Common myeloid progenitor, CD34-positive (primary cell): ENCODE measurements at places on chromosomes 5 and 9.

GRCh38 chr5:60604771-60605170 lies 95.2 kb downstream of the DEPDC1B start:
- no peak for DNase-seq

GRCh38 chr5:115838885-115839518 lies 2.4 kb downstream of the ATG12 start:
- peak; percentile 75 for DNase-seq

GRCh38 chr5:154400678-154401077 lies 45.1 kb upstream of the SAP30L start:
- DNase-seq = no peak

- DNase-seq = no peak
These were observed 1.5 kb upstream of the NEUROG1 start for GRCh38 chr5:135537271-135537670.

DNA sequence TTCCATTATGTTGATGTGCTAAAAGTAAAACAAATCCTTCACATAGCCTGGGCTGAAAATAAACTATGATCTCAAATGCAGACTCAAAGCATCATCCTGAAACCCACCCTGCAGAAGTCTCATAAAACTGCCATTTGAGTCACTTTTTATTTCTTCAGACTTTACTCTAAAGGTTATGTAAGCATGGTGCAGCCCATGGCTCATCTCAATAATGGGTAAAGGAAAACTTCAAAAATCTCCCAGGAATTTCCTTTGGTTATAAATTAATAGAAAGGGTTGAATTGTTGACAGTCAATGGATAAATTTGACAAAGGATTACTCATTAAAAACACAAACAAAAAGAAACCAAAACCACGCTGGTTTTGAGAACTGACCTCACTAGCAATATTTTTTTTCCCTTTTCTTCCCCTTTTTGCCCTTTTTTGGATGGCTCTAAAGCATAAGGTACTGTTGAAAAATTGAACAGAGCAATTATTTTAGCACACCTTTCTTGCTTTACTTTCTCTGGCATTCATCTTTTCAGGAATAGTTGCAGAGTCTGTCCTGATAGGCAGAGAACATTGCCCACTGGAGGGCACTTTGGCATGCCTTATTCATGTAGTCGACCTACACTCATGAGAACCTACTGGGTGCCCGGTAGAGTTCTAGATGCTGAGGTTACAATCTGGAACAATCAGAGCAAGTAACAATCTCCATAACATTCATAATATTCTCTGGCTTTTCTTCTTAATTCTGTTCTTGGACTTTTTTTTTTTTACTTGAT lies 191.4 kb downstream of the TMEM167A start:
- DNase-seq = peak; percentile 70

GRCh38 chr9:122325124-122325523 lies 45.7 kb upstream of the PTGS1 start:
- no peak for DNase-seq

GRCh38 chr5:16104961-16105360 lies 74.6 kb downstream of the MARCHF11 start:
- no peak for DNase-seq

DNA sequence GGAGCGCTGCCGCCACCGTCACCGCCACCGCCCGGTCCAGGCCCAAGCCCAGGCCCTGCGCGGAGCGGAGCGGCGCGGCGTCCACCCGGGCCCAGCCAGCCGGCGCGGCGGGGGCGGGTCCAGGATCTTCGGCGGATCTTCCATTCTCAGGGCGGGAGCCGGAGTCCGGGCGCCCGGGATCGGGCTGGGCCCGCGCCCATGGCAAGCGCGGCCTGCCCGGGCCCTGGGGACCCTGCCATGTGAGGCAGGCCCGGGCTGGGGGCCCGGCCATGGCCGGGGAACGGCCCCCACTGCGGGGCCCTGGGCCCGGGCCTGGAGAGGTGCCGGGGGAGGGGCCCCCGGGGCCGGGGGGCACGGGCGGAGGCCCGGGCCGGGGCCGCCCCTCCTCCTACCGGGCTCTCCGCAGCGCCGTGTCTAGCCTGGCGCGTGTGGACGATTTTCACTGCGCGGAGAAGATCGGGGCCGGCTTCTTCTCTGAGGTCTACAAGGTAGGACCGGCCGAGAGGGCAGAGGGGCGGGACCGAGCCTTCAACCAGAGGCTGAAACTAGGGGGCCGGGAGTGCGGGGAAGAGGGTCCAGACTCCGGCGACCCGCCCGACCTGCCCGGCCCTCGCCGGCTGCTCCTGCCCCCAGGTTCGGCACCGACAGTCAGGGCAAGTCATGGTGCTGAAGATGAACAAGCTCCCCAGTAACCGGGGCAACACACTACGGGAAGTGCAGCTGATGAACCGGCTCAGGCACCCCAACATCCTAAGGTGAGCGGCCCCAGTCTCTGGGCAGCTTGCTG lies 482 bp downstream of the TESK1 start:
- DNase-seq = no peak

- DNase-seq = peak; percentile 4
These were observed 35.2 kb downstream of the DDX4 start for GRCh38 chr5:55773057-55773456.

- DNase-seq = no peak
These were observed 15.5 kb downstream of the SIL1 start for GRCh38 chr5:139182528-139183296.

DNA sequence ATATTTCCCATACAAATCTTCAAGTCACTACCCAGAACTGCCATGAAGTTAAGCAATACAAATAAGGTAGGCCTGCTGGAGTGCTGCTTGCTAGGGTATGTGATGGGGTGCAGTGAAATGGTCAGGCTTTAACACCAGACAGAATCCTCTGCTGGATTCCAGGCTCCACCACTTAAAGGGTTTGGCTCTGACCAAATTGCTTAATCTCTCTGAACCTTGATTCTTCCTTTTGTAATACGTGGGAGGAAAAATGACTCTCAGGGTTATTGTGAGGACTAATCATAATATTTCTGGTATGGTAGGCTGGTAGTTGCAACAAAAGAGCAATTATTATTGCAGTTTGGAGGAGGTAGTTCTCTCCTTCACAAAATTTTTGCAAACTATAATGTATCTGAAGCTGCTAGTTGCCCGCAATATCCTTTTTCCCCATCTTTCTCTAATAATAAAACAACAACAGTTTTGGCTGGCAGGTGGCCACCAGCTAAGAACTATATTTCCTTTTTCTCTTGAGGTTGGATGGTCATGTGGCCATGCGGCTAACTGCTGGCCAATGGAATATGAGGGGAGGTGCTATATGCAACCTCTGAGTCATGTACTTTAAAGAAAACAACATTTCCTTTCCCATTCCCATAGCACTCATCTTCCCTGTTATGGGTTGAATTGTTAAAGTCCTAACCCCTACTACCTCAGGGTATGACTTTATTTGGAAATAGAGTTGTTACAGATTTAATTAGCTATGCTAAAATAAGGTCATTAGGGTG lies 44.1 kb downstream of the CCL28 start:
- no peak for DNase-seq

GRCh38 chr5:157217289-157218024 lies 36.8 kb downstream of the ITK start:
- DNase-seq = peak; percentile 56

- DNase-seq = peak; percentile 14
These were observed 61.7 kb downstream of the MRPL36 start for GRCh38 chr5:1737790-1738405.

DNA sequence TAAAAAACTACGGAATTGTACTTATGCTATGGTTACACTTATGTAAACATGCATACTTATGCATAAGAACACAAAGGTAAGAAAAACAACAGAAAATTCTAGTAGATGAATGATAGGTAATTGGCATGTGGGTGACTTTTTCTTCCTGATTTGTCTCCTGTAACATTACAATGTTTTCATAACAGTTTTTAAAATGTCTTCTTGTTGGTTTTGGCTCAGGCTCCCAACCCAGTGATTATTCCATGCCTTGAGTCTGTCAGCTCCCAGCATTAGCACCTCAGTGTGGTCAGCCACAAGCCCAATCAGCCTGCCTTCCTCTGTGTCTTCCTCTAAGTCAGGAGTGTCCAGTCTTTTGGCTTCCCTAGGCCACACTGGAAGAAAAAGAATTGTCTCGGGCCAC lies 7.9 kb upstream of the FOXE1 start:
- DNase-seq = no peak

GRCh38 chr9:105206496-105206820 lies 38.0 kb upstream of the SLC44A1 start:
- no peak for DNase-seq

DNA sequence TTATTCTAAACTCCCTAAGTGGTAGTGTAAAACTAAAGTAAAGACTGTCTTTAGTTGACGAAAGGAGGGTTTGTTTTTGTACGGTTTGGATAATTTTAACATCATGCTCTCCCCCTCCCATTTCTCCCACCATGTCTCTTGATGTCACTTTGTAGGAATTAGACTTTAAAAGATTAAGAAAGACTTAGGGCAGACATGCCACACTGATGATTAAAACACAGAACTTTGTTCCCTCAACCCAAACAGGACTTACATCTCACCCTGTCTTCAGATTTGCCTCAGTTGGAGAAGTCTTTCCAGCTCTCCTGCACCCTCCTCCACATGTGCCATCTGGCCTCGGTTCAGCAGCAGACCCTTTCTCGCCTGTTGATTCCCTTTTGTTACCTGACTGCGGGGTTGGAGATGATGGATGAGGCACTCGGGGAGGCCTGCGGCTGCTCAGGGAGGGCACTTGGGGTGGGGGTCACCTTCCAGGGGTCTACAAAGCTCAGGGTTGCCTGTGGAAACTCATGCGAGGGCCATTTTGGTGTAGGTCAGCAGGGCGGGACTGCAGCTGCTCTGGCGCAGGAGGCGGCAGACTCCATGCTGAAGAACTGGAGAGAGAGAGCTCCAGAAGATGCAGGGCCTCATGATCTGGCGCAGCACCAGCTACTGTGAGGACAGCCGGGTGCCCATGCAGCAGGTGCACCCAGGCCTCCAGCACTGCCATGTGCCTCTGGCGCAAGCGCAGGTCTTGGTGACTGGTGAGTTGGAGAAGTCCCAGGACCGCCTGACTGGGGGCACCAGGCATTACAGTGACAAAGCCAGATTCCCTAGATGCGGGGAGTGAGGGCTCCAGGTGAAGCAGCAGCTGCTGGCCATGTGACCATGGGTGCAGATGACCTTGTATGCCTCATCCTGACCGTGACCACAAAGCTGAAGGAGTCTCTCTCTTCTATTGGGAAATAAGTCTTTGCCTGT lies 24.5 kb upstream of the EXOC3 start:
- no peak for DNase-seq

DNA sequence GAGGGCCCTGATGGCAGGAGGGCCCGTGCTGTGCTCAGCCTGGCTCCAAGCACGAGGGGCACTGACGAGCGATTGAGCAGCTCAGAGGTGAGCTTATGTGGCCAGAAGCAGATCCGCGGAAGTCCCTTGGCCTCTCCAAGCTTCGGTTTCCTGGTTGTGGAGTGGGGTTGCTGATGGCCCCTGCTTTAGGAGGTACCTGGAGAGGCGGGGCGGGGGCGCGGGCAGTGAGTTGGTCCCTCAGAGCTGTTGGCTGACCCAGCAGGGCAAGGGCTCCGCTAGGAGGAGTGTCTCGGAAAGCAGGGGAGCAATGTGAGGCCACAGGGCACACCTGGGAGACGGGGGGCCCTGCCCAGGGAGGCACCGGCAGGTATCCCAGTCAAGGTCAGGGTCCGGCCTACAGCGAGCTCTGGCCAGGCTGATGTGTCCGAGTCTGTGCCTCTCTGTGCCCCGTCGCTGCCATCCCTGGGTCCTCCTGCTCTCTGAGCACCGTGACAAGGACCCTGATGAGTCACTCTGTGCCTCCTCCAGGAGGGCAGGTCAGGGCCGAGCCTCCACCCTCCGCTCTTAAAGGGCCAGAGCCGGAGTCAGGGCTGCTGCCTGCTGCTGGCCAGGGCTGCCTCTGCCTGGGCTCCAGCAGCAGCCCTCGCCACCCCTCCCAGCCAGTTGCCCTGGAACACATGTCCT lies 14.8 kb downstream of the NCS1 start:
- DNase-seq = no peak

DNA sequence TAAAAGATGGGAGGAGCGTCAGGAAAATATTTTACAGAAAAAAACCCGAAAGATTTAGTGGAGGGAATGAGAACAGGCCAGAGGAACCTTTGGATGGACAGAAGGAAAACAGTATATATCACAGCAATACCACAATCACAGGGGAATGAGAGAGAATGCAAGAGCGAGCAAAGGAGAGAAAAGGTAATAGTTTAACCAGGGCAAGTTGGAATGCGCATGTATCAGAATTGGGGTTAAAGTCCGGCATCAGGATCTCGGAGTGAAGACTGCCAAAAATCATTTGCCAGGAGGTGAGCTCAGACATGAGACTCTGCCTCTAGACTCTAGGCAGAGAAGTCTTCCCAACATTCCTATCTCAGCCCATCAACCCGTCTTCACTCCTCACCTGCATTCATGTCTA lies 36.8 kb downstream of the PCDHGC5 start:
- DNase-seq = no peak

DNA sequence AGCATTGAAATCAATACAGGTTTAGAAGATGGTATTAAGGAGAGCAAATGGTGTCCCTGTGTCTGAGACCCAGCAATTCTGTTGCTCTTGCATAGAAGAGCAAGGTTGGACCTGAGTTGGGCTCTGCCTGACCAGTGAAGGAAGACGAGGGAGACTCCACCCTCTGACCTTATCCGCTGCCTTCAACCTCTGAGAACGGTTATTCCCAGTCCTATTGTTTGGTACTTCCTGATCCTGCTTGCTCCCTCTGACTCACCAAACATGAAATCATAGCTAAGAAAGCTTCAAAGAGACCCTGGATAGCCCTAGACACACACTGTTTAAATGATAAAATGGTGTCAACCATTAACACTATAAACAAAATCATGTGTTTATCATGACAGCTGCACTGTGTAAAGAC lies 218.5 kb downstream of the PLK2 start:
- DNase-seq = no peak

DNA sequence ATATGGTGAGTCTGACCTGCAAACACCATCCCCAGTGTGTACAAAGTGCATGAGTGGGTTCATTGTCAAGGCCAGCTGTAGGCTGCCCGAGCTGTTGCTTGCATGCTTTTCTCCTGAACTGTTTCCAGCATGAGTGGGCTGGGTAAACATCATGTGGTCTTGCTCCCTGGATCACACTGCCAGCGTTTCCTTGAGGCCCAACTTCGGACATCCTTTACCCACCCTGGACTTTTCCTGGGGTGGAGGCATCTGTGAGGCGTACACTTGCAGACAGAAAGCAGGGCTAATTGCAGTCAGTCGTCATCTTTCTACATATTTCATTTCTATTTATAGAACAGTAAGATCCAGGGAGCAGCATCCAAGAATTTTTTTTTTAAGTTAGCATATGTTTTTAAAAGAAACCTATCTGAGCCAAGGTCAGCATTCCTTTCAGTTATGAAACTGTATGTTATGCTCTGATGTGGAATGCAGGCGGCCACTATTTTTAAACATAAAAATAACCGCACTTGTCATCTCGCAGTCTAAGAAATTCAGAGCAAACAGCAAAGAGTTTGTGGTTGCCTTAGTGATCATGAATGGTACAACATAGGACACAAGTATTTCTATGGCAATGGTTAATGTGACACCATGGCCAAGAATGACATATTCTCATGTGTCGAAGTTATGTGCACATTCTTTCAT lies 106.5 kb upstream of the DMRT1 start:
- DNase-seq = no peak

GRCh38 chr9:97984188-97985057 lies 1.3 kb downstream of the ANP32B start:
- DNase-seq = peak; percentile 86
